ENCODE measurements at places on chromosomes 3 and 15. TPM values are rescaled to one million over a fixed set of nuclear protein-coding genes. Genes with fewer than 3 reads are reported as not detected.

The AP4E1 gene
- 2.2 TPM for polyA plus RNA-seq

The TTLL13 gene
- 0.11 TPM for polyA plus RNA-seq

The UPK1B gene
- polyA plus RNA-seq = not detected

DNA sequence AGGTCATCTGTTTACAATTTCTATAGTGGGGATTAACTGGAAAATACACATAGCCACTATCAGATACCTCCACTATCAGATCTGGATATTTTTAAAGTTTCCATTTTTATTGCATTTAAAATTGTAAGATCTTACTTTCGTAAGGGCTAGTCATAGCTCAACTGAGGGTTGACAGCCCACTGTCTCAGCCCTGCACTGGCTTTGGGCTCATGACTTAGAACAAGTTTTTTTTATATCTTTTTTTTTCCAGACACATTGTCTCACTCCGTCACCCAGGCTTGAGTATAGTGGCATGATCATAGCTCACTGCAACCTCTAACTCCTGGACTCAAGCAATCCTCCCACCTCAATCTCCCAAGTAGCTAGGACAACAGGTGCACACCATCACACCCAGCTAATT lies 48.8 kb upstream of the DNAJC13 start:
- DNase-seq = no peak

- DNase-seq = no peak
Observed at GRCh38 chr3:11596387-11596786, 47.3 kb downstream of the VGLL4 start.

DNA sequence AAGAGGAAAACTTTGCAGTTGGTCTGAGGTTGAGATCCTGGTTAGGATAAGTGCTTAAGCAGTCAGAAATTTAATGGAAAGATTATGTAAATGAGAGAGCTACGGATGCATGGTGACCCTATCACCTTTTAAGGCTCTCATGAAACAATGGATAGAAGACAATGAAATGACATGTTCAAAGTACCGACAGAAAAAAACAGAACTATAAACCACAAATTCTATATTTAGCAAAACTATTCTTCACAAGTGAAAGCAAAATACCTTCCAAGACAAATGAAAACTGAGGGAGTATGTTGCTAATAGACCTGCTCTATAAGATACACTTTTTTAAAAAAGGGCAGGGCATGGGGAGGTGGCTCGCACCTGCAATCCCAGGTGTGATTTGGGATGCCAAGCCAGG lies 32.2 kb downstream of the DNAAF4 start:
- DNase-seq = no peak

- no peak for DNase-seq
Observed at GRCh38 chr3:138137861-138138260, 5.7 kb upstream of the A4GNT start.

Data from heart left ventricle (tissue), 16 donors.